ENCODE measurements at places on chromosomes 12 and 14.
A peak's percentile ranks its signal among the peaks of the same experiment; 100 is the strongest.

DNA sequence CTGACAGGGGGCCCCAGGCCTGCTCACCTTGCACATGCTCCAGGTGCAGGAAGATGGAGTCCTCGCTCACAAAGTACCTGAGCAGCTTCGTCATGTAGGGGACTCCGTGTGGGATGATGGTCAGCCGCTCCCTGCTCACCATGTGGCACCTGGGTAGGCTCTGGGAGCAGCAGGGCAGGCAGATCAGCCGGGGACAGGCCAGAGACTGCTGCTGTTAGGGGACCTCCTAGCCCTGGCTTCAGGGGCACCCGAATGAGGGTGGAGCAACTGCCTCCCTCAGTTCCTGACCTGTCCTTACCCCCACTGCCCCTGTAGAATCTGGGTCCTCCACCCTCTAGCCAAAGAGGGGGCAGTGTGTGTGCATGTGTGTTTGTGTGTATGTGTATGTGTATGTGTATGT is 11.8 kb downstream of the RPS6KL1 start:
- no peak for DNase-seq

- peak; percentile 31 for DNase-seq
Measured at GRCh38 chr14:22506778-22507351, 82.2 kb downstream of the DAD1 start.

GRCh38 chr12:24055747-24056146 is 106.3 kb upstream of the SOX5 start:
- DNase-seq, result no peak

DNA sequence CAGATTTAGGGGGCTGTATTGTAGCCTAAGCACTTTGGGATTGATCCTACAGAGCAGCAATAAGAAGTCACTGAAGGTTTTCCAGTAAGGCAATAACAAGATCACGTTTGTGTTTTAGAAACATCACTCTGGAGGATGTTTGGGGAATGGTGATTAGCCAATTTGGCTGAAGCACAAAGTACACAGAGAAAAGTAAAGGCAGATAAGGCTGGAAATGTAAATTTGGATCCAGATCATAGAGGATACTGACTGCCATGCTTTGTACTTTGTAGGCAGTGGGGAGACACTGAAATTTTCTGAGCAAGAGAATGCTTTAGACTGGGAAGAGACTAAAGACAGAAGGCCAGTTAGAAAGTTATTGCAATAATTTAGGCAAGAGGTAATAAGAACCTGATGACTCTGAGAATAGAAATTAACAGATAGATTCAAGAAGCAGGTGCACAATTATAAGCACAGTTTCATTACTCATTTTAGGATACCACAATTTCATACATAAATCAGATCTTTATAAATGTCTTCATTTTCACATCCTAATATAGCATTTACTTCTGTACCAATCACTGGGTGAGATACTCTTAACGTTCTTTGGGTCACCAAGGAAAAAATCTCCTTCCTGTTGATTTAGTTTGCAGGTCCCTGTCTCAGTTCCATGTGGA is 314.5 kb upstream of the GARIN6 start:
- DNase-seq, result no peak

DNA sequence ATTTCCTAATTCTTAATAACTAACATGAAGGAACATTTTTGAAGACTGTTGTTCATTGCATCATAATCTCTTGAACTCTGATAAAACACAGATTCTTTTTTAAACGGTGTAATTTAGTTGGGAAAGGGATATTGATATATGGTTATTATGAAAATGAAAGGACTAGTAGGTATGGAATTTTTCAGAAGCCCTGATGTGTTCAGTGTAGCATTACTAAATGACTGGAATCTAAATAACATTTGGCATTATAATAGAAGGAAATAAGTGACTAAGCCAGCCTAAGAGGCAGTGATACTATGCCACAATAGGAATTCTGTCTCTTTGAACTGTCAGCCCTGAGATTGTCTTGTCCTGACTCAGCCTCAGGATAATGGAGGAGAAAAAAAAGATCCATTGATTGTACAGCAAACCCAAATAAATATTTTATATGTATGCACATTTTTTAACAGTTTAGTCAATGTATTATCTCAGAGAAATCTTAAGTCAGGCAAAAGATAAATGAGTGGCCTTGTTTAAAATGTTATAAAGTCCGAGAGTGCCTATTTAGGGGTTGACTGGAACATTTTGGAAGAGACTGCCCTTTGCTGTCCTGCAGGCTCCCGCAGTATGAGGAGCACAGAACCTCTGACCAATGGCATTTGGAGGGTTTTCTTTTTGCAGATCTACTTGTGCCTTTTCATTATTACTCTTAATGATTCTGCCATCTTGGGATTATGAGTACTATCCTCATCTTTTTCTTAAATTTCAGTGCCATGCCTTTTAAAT is 271.2 kb downstream of the EGLN3 start:
- DNase-seq, result no peak

DNA sequence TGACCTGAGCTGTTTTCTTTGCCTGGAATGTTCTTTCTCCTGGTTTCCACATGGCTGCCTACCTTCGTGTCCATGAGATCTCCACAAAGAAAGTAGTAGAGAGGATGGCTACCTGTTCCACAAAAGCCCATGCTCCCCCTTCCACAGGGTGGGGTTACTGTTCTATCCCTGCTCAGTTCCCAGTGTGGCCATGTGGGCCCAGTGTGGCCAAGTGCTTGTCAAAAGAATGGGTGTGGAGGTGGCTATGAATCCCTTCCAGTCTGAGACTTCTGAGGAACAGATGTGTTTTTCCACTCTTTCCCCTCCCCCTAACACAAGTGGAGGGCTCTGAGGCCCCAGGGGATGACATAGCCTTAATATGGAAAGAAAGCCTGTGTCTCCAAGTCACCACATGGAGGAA is 26.2 kb upstream of the HSP90B1 start:
- no peak for DNase-seq

DNA sequence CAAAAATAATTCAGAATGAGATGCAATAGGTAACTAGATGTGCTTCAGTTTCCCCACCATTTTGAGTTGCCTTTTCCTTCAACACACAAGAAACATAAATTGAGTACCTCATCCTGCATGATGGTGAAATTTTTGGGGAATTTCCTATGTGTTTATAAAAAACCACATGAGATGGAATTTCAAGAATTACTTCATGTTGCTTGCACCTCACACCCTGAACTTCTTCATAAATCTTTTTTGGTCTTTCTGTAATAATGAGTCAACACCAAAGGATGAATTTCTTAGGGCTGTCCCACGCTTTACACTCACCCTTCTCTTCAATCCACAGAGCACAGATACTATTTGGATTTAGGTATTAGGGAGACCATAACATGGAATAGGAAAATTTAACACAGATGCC is 22.6 kb upstream of the LUM start:
- DNase-seq, result no peak

DNA sequence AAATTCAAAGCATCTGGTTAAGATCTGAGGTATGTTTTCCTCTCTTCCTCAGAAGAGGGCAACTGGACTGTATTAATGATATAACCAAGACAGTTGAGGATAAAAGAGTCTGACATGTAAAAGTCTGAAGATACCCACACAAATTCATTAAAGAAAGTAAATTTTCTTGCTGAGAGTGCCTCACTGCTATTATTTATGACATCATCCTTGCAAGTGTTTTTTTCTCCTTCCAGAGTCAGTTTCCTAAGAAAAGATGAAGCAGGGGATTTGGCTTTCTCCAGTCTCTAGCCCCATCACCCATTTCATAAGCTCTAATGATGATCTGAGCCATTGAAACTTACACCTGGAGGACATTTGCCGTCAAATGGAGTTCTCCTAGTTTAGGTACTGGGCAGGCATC is 21.0 kb upstream of the MYBPC1 start:
- no peak for DNase-seq

DNA sequence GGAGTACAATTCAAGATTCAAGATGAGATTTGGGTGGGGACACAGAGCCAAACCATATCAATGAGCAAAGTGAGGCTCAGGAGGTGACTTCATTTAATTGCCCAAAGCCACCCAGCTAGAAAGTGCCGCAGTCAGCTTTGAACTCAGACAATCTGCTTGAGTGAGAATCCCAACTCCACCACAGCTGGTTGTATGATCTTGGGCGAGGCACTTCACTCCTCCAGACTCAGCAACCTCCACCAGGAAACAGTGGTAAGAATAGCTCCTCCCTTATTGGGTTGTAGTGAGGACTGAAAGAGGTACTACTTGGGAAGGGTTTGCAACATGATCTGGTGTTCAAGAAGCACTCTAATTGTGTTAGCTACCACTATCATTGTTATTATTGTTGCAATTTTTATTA is 129.2 kb upstream of the RFLNA start:
- no peak for DNase-seq

- DNase-seq, result no peak
Measured at GRCh38 chr12:30437044-30437443, 258.6 kb downstream of the IPO8 start.

DNA sequence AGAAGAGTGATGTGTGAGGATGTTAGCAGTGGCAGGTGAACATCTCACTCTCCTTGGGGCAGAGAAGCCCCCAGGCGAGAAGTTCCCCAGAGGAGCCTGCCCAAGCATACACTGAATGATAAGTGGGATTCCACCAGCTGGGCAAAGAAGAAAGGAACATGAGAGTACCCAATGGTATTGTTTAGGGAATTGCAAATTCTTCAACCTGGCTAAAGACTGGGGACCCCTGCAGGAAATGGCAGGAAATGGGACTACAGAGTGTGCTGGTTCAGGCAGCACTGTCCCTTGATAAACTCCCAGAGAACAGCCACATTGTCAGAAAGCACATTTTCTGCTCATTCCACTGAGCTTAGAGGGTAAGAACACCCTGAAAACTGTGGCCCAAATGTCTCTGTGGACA is 121.3 kb downstream of the RPS29 start:
- DNase-seq, result no peak

DNA sequence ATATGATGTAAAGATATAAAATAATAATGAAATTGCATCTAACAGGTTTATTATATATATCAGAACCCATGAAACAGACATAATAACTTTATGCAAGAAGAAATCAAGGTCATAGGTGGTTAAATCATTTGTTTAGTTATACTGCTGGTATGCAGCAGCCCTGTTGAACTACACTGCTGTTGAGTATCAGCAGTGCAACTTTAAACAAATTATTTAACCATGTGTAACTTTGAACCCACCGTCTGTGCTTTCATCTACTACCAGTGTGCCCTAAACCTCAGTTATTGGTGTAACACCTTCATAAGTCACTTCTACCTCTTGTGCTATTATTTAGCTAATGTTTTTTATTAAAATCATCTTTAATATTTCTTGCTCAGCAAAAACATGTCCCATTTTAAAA is 262.3 kb upstream of the CRY1 start:
- DNase-seq, result no peak

DNA sequence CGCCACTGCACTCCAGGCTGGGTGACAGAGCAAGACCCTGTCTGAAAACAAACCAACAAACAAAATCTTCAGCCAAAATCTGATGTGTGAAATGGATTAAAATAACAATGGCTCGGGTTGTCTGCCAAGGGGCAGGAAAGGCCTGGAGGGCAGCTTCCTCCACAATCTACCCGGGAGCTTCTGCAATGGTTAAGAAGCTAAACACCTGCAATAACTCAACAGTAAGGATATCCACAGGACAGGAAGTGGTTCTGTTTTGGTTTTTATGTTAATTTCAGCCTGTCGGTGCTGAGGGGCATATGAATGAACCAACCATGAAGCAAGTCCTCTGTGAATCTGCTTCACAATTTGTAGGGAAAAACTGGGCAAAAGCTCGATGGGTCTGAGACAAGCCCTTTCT is 34.4 kb downstream of the RAD52 start:
- peak; percentile 4 for DNase-seq

All from CD4-positive, alpha-beta T cell treated with Interleukin-1 beta for 1 hour (primary cell).